ENCODE measurements at places on chromosomes 7 and 10.

- no peak for DNase-seq
These were observed 3.1 kb downstream of the RGS10 start for GRCh38 chr10:119539359-119539825.

- DNase-seq = no peak
These were observed 469.7 kb upstream of the COBL start for GRCh38 chr7:51786284-51786683.

GRCh38 chr7:35831208-35831607 is 30.4 kb downstream of the SEPTIN7 start:
- DNase-seq = no peak

DNA sequence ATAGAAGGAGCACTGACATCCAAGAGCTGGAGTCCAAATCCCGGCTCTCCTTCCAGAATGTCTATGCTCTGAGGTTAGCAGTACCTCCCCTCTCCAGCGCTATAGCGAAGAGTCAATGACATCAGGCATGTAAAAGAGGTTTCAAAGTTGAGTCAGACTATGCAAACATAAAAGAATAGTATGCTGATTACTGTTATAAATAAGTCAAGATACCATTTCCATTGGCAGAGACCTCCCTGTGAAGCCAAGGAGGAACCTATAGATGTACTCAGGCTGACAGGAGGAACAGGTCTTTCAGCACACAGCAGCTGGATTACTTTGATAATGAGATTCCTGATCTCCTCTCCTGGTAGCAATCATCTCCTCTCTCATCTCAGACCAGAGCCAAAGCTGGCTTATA is 103.9 kb upstream of the EFCAB10 start:
- no peak for DNase-seq

- no peak for DNase-seq
These were observed 48.7 kb upstream of the PPP1R3C start for GRCh38 chr10:91681361-91682276.

- DNase-seq = peak; percentile 24
These were observed 55.4 kb downstream of the SLC37A3 start for GRCh38 chr7:140342727-140343514.

GRCh38 chr7:34451923-34452322 is 206.1 kb upstream of the NPSR1 start:
- no peak for DNase-seq

DNA sequence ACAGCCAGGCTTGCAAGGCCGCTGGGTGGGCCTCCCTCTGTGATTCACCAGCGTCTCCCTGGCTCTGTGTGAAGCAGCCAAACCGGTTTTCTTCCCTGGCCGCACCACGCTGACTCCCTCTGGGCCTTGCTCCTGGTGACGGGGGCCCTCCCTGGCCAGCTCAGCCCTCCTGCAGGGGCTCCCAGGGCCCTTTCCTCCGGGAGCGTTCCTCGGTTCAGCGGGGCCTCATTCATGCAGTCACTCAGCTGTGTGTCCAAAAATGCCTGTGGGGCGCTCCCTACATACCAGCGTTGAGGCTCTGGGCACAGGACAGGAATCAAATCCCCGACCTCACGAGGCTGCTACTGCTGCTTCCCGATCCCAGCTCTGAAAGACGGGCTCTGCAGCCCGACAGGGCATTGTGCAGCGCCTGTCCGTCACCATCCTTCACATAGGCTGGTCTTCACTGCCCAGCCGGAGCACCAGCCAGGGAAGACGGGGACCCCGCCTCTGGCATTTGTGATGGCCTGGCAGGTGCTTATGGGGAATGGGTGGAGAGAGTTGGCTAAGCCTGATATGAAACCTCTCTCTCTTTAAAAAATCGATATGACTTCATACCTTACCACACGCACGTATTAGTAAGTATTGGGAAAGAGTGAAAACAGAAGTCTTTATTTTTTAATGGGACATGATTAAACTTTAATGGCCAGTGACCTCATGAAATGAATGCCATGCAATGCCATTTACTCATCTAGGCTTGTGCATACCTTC is 110.0 kb upstream of the SHH start:
- no peak for DNase-seq

GRCh38 chr7:150745086-150745485 is 7.9 kb downstream of the GIMAP5 start:
- no peak for DNase-seq

- DNase-seq = no peak
These were observed 1.5 kb upstream of the GHITM start for GRCh38 chr10:84137811-84138210.

GRCh38 chr10:119112056-119112455 is 8.1 kb downstream of the DENND10 start:
- DNase-seq = no peak

- DNase-seq = no peak
These were observed 261.4 kb upstream of the ZWINT start for GRCh38 chr10:56622335-56622973.

GRCh38 chr7:30062587-30062986 is 34.4 kb downstream of the PLEKHA8 start:
- no peak for DNase-seq

DNA sequence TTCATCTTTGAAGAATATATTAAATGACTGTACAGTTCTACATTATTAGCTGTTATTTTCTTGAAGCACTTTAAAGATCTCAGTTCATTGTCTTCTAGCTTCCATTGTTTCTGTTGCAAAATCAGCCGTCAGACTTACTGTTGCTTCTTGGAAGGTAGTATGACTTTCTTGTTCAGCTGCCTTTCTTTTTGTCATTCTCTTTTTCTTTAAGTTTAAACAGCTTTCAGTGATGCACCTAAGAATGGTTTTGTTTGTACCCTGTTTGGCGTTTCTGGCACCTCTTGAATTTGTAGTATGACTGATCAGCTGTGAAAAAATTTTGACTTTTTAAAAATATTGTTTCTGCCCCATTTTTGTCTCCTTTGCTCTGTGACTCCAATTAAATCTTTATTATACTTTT is 9.3 kb downstream of the MKLN1 start:
- DNase-seq = no peak
